ENCODE measurements at places on chromosomes 12 and 14.

DNA sequence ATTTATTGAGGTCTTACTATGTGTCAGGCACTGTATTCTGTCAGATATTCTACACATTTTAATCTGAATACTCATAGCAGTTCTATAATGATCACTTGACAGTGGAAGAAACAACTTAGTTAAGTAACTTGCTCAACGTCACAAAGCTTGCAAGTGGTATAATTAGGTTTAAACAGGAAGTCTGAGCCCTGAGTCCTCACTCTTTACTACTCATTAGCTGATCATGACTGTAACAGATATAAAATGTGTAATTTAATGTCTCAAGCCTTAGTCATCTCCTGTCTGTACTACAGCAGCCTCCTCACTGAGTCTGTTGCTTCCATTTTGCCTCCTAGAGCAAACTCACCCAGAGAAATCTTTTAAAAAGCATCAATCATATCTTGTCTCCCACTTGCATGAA is 38.9 kb downstream of the PPP4R4 start:
- no peak for DNase-seq

- DNase-seq, result no peak
Observed at GRCh38 chr14:103555559-103556337, 6.7 kb downstream of the BAG5 start.

DNA sequence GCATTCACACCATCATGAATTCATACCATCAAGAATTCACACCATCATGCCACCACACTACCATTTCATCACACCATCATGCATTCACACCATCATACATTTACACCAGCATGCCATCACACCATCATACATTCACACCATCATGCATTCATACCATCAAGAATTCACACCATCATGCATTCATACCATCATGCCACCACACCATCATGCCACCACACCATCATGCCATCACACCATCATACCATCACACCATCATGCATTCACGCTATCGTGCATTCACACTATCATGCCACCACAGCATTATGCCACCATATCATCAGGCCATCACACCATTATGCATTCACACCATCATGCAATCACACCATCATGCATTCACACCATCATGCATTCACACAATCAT is 79.7 kb downstream of the ANO2 start:
- DNase-seq, result no peak

GRCh38 chr12:22459838-22460490 is 84.4 kb downstream of the C2CD5 start:
- DNase-seq, result no peak

DNA sequence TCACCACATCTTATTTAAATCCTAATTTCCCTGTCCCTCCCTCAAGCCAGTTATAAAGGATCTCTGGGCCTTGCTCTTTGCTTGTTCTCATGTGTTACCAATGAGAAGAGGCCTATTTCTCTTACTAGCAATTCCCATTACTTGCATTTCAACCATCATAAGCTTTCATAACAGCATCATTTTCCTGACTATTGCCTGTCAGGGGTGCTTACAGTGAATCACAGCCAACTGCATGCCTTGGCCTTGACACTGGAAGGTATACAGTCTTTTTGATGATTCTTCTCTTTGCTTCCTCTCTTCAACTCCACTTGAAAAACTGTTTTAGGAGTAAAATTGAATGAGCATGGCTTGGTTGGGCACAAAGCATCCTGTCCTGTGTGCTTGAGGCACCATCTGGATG is 127.0 kb downstream of the NPAS3 start:
- DNase-seq, result no peak

DNA sequence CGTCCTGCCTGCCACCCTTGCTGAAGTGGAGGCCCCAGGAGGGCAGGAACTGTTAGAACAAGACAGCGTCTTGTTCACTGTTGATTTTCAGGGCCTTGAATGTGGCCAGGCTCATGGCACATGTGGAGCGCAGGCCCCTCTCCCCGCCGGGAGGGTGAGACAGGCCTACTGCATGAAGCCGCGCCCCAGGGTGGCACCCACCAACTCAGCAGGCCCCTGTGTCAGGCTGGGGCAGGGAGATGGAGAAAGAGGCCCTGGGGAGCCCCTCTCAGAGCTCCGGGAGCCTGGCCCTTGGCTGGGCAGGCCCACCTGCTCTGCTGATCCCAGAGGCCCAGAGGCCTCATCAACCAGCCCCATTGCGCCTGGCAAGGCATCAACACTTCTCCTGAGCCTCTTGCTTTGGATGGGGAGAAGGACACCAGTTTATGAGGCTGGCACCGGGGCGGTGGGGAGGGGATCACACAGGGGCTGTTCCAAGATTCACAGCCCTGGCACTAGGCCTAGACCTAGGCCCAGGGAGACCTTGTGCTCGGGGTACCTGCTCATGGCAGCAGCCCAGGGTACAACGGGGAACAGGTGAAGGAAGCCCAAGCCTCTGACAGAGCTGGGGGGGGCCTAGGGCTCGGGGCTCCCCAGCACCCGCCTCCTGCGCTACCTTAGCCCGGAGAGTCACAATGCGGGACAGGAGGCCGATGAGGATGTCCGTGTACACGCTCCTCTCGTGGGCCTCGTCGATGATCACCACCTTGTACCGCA is 18.1 kb downstream of the DHX37 start:
- no peak for DNase-seq

DNA sequence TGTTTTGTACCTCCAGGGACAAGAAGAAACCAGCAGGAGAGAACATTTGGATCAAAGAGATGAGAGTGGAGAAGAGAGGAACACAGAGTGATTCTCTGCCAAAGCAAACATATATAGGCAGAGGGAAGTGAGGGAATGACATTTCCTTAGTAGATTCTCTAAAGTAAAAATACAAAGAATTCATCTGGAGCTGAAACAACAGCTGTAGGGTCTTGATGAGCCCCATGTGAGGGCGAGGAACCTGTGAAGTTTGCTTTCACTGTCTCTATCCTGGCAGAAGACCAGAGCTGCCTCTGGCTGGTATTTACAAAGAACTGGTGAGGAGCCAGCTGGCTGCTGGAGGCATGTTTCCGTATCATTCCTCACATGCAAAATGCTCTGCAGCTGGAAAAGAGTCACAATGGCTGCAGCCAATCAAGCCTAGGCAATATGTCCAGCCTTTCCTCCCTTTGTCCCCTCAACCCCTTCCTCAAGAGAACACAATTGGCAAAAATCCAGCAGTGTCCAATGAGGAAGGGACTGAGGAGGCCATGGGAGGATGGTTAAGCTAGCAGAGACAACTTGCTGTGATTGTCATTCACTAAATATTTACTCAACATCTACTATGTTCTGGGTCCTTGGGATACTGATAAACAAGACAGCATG is 122.5 kb downstream of the PHLDA1 start:
- no peak for DNase-seq

DNA sequence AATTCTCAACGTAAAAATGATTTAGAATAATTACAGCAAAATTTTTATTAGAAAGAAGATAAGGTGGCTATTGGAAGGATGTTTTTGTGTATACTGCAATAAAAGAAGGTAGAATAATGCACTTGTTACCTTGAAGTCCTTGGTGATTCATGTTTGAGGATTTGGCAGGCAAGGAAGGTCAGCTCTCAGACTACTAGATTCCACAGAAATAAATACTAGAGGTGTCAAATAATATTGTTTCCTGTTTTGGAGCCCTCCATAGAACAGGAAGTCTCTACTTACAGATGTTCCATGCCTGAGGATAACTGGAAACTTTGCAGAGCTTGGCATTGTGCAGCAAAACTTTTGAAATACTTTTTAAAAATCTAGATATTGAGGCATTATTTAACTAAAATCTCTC is 284.3 kb upstream of the SYT1 start:
- DNase-seq, result no peak

GRCh38 chr14:45838597-45838996 is 585.6 kb upstream of the MIS18BP1 start:
- DNase-seq, result no peak

DNA sequence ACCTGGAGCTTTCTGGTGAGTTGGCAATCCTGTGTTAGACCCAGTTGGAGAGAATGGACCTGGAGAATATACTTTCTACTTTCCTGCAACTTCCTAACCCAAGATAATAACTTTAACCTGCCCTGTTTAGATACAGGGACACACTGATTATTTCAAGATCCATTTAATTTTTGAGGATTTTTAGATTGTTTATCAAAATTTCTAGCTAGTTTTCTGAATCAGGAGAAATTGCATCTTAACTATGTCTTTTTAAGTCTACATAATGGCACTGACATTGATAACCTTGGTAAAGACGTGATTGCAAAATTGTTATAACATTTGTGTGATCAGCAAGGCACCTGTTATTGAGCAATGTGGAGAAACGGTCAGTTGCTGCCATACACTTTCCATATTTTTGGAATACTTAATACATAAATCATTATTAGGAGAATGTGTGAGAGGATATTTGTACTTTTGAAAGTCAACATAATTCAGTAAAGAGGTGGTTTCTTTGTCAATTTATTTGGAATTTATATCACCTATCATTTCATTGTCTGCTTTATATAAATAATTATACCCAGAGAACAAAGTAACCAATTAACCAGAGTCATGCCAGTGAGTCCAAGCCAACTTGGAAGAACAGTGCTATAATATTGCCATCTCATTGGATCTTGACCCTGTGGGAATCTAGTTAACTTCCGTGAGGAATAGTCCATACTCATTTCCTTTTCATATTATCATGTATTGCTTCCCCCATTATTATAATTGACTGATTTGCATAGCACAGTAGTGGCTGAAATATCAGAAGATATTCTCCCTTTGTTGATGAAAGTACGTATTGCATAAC is 28.4 kb downstream of the NFYB start:
- DNase-seq, result no peak

Measured in activated CD8-positive, alpha-beta memory T cell treated with anti-CD3 and anti-CD28 coated beads, Interleukin-2, amount 50 U/mL, for 4 hours (primary cell).